ENCODE measurements at places on chromosomes 16 and 17.

GRCh38 chr17:57044976-57045867 lies 39.8 kb upstream of the AKAP1 start:
- DNase-seq, result no peak

GRCh38 chr17:4161967-4162305 lies 18.9 kb downstream of the CYB5D2 start:
- no peak for DNase-seq

GRCh38 chr17:69060822-69061221 lies at the start of gene ABCA9:
ABCA9 (minus strand) TSS chr17:69060927; CDS start chr17:69051126, 9,801 bp downstream.
- no peak for DNase-seq

DNA sequence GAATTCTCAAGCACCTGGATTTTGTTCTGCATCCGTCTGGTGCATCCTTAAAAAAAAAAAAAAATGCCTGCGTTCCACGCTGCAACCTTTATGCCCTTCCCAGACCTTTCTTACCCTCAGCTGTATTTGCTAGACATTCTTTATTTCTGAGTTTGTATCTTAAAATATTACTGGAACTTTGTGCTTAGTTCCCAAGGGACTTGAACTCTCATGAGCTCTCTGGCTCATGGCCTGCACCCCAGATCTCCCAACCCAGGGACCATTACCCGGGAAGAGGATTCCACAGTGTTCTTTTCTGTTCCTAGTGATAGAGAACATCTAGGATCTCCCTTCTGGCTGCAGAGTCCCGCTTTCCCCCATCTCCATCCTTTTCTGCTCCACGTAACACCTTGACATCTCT lies 28.9 kb upstream of the CLEC18A start:
- DNase-seq, result no peak

DNA sequence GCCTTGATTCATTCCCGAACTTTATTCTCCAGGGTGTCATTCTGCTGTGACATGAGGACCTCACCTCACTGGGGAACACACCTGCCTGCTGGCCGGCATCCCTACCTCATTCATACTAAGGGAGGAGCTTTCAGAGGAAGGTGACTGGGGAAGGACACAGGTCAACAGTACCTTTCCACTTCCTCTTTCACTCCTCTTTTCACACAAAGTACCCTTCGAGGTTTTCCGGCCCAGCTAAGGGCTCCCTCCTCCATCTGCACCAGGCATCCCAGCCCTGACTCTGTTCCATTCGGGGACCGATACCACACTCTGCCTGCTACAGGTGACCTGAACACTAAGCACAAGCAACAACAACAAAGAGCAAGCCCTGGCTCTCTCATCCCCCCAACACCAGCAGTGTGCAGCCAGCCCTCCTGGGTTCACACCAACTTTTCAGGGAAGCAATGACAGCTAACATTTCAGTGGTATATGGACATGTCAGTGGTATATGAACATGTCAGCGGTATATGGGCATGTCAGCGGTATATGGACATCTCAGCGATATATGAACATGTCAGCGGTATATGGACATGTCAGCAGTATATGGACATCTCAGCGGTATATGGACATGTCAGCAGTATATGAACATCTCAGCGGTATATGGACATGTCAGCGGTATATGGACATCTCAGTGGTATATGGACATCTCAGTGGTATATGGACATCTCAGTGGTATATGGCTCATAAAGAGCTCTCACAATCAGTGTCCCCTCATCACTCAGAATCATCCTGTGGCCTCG lies 16.0 kb downstream of the TRIM25 start:
- DNase-seq, result no peak

- DNase-seq, result no peak
Measured at GRCh38 chr17:77480509-77481215, 339.9 kb downstream of the SEC14L1 start.

DNA sequence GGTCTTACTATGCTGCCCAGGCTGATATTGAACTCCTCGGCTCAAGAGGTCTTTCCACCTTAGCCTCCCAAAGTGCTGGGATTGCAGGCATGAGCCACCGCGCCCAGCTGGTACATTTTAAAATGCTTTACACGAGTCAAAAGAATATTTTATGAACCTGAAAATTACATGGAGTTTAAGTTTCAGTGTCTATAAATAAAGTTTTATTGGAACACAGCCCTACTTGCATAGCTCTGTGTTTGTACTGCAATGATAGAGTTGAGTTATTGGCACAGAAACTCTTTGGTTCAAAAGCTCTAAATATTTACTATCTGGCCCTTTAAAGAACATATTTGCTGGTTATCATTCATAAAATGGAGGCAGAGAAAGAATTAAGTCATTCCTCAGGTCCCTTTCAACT lies 24.3 kb downstream of the MAP2K6 start:
- no peak for DNase-seq

DNA sequence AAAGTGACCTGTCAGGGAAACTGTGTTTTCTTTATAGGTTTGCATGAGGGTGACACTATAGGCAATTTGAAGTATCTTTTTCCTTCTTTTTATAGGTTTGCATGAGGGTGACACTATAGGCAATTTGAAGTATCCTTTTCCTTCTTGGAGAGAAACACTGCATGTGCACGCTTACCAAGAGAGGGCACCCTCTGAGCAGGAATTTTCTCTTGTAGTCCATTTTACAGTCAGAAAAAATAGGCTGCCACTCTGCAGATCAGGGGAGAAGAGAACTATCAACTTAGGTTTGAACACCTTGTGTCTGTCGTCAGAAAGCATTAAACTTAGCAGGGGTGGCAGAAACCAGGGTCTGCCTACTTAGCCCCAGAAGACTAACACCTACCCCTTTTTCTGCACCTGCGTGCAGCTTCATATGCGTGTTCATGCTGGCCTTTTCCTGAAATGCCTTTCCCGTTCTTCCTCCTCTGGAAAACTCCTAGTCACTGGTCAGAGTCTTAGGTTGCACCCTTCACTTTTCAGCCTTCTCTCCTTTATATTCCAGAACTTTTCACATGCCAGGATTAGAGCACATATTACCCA lies 16.4 kb upstream of the SMIM36 start:
- DNase-seq, result peak; percentile 76

DNA sequence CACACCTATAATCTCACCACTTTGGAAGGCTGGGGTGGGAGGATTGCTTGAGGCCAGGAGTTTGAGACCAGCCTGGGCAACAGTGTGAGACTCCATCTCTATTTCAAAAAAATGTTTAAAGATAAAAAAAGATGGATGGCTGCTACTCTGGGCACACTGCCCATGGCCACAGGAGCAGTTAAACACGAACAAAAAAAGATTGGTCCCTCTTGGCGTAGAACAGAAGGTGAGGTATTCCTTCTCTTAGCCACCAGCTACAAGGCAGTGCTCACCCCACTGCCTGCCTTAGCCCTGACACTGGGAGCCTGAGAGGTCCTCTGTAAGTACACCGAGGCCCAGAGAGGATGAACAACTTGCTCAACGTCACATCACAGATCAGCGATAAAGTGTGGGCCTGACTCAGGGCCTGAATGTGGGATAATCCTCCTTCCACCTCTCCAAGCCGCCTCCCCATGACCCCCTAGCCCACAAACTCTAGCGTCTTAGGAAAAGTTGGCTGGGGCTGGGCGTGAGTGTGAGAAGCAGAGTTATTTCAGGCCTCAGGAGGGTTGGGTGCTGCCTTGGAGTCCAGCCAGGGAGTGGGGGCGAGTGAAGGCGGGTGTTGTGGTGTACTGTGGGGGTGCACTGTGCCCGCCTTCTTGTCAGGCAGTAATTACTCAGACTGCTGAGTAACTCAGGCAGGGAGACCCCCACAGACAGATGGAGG lies 2.3 kb upstream of the DPH1 start:
- DNase-seq, result no peak

DNA sequence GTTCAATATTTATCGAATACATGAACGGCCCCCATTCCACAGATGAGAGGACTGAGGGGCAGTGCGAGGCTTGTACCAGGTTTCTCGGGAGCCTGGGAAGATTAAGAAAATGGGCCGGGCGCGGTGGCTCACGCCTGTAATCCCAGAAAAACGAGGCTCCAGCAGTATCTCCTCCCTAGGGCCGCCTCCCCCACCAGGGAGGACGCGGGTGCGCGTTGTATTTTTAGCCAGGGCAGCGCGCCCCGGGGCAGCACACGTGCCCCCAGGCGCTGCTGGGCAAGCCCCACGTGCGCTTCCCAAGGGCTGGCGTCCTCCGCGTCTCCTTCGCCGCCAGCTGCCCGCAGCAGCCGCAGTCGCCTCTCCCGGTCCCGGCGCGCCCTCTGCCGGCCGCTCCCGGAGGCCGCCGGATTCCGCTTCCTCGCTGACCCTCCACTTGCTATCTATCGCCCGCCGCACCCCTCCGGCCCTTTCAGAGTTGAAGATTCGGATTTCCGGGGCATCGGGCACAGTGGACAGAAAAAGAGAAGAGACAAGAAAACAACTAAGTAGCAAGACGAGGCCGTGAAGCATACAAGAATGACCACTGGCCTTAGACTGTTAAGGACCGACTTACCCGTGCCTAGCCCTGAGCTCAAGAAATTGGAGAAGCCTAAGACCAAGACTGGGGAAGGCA lies 1.9 kb upstream of the YBX2 start:
- peak; percentile 84 for DNase-seq

- no peak for DNase-seq
Measured at GRCh38 chr17:49869038-49869374, 21.1 kb upstream of the TAC4 start.

DNA sequence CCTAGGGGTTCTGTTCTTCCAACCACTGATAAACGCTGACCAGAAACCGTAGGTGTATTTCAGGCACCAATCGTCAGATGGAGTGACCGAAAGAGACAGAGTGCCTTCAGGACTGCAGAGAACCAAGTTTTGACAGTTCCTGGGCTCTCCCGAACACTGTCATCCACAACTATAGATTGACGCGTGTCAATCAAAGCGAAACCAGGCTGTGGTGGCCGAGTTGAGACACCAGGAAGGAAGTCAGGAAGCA lies 11.9 kb upstream of the AURKB start:
- DNase-seq, result no peak
